Stimulated activated CD8-positive, alpha-beta memory T cell treated with anti-CD3 and anti-CD28 coated beads, Interleukin-2, amount 100 ng/mL, for 48 hours (primary cell): ENCODE measurements at places on chromosomes 2 and 18.

GRCh38 chr2:219959471-219959870 is 332.0 kb downstream of the SLC4A3 start:
- DNase-seq = no peak

DNA sequence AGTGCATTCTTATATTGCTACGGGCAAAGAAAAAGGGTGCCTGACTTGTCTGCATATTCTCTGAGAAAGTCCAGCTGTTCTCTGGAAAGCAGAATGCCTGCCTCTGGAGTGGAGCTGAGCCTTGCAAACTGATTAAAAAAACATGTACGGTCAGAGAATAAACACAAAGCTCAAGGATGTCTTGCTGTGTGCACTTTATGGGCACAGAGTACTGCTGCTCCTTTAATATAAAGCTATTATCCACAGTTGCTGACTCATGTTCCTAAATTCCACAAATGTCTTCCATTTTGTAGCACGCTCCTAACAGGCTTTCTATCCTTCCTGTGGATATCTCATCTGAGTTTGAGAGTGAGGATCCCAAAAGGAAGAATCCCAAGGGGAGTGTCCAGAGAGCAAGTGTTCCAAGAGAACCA is 229.0 kb downstream of the MREG start:
- DNase-seq = no peak

GRCh38 chr18:23595591-23595990 is 9.3 kb upstream of the NPC1 start:
- no peak for DNase-seq

DNA sequence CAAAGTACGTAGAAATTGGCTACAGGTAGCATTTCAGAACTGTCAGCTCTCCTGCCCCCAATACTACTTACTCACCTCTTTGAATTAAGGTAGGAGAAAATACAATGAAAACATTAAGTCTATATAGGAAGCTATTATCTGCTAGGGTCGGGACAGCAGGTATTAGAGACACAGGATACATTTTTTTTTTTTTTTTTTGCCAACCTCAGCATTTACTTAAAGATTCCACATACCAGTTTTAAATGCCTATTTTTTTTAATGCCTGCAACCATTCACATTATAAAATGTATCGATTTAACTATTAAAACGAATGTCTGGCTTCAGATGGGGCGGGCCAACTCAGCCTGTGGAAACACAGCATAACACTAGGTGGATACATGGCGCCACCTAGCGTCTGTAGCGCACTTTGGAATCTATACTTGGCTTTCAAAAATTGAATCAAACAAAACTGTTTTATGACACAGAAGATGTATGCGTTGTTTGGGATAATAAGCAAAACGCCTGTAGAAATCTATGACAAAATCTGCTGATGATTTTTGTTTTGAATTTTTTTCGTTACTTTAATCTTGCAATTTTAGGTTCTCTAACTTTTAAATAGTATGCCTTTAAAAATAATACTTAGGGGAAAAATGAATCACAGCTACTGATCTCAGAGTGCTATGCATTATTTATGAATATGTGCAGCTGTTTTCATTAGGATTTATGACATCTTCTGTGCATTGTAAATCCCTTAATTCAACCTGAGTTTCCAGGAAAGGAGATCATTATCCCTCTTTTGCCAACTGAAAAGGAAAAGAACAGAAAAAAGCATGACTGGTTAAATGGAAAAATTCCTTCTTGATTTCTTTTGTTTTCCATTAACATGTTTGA is 261.0 kb downstream of the NYAP2 start:
- peak; percentile 69 for DNase-seq

GRCh38 chr2:225104971-225105370 is 62.7 kb upstream of the DOCK10 start:
- DNase-seq = no peak

DNA sequence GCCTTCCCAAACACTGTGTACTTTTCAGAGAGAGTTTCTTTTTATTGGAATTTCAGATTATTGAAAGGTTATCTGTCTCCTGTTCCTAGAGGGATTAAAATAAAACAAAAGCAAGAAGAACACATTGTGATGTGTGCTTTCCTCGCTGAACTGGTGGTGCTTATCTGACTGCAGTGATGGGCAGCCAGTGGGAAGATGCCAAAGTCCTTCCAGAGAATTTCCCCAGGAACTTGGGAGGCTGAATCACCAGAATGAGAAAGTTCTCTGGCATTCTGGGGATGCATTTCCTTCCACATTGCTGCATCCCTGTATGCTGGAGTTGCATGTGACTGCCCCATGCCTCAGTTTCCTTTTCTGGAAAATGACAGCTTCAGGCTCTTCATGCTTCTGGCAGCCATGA is 53.9 kb upstream of the SEC11C start:
- no peak for DNase-seq

DNA sequence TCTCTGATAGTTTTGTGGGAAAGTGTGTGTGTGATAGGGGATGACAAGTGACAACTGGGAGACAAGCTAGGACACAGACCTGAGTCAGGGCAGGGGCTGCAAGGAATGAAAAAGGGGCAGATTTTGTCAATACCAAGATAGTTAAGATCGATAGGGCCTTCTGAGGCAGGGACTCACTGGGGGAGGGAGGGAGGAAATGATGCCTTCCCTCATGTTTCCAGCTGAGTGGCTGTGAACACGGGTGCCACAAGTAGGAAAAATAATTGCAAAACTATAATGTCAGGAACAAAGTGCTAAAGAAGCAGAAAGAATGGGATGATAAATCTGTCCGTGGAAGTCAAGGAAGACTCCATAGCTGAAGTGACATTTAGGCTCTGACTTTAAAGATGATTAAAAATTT is 24.2 kb downstream of the CDH2 start:
- DNase-seq = no peak

DNA sequence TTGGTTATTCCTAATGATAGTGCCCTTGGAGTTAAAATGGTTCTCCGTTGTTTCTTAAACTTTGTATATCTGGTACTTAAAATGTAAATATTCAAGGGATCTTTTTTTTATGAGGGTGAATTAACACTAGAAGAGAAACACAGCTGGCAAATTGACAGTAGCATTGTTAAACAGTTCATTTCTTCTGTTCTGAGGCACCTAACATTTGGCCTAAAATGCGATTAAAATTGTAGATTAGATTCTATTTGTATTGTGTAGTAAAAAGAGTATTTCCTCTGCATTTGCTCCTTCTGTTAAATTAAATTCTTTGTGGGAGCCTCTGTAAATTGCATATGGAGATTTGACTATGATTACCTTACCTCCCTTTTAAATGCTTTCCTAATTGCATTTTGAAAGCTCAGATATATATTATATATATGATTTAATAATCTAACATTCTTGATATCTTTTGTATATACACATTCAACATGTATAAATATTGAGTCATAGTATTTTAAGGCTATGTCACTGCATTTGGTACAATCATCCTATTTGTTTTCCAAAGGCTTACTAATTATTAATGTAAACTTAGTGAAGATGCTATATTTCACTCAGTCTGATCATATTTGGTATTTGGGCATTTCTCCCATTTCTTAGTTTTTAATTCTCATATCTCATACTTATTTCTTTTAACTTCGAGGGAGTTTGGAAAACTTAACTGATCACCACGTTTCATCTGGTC is 124.4 kb downstream of the AGPS start:
- no peak for DNase-seq

DNA sequence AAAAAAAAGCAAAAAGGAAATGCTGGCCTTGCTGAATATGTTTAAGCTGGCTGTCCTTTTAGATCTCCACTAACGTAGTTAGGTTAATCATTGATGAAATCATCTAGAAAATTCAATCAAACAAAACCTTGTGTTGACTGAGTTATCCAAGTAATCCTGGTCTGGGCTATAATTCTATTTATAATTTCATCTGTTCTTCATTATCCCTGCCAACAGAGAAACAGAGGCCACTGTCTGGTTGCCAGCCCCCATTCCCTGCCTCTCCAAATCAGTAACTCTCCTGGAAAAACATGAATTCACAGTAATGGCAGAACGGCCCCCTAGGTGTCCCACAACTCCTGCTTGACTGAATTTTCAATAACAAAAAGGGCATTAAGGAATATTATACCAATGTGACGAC is 24.6 kb downstream of the DOCK10 start:
- no peak for DNase-seq

DNA sequence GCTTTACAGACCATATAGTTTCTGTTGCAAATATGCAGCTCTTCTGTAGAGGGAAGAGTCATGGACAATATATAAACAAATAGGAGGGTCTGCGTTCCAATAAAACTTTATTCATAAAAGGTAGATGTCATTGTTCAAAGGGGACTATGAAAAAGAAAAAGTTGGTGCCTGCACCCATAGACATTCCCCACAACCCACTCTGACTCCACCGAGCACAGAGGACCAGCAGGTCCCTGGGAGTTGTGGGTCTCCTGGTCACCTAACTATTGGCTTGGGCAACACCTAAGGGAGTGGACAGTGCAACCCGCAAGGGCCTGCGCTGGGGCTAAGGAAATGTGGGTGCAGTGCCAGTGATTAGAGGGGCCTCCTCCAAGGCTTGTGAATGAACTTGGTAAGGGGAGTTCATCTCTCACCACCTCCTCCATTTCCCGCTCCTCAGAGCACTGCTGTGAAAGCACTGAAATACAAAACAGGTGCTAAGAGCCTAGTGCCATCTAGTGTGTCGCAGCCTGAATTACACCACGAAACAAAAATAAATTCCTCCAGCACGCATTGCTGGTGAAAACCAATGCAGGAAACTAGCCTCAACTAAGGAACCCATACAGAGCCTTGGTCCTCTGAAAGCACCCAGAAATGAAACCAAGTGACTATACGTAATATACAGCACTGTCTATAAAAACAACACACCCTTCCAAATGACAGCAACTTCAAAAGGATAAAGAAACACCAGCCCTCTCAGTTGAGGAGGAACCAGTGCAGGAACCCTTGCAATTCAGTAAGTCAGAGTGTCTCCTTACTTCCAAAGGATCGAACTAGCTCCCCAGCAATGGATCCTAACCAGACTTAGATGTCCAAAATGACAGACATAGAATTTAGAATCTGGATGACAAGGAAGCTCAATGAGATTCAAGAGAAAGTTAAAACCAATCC is 166.6 kb downstream of the RNF144A start:
- DNase-seq = no peak

GRCh38 chr2:195212586-195212985 is 444.4 kb upstream of the SLC39A10 start:
- no peak for DNase-seq

DNA sequence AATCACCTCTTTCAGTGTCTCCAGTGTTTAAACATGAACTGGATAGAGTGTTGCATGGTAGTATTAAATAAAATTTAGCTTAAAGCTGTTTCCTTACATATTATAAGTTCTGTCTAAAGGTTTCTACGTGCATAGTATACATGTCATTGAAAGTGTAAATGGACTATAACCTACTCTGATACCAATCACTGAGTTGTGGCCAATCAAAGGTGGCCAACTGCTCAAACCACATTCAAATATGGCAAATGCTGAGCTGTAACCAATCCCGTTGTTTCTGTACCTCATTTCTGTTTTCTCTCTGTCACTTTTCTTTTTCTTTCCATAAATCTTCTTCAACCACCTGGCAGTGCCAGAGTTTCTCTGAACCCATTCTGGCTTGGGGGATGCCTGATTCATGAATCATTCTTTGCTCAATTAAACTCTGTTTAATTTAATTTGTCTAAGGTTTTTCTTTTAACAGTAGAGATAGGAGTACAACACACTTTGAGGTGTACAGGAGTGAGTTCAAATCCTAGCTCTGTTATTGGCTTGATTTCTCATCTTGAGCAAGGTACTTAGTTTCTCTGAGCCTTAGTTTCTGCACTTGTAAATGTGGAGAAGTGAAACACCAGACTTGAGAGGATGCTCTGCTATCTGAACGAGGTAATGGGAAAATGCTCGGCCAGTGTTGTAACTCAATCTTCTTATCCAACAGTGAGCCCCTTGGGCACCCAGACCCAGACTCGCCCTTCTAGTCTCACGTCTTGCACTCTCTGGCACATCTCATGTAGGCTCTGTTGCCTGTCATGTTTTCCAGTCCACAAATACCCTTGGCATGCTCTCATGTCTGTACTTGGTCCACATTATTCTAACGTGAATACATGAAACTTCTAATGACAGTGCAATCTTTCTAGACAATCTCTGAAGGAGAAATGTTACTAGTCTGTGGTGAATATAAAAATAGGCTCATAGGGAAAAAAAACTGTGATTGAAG is 228.0 kb downstream of the PIK3C3 start:
- DNase-seq = no peak

- no peak for DNase-seq
These were observed 76.3 kb upstream of the FRZB start for GRCh38 chr2:182942756-182943155.

DNA sequence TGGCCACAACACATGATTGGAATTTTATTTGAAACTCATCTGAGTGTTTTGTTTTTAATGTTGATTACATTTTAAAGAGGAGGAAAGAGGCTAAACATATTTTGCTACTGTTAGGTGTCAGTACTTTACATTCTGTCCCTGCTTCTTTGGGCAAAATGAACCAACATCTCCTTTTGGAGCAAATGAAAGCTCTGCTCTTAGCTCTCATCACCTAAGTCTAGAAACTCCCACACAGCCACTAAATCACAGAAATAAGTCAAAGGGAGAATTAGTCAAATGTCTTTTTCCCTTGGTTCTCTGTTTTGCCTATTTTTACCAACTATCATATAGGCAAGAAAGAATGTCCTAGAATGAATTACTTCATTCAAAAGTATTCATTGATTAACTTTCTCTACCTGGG is 666.8 kb downstream of the RNF144A start:
- DNase-seq = no peak

GRCh38 chr2:230961091-230961491 is 34.8 kb upstream of the SPATA3 start:
- no peak for DNase-seq

GRCh38 chr2:65372619-65373018 is 59.8 kb downstream of the SPRED2 start:
- no peak for DNase-seq

DNA sequence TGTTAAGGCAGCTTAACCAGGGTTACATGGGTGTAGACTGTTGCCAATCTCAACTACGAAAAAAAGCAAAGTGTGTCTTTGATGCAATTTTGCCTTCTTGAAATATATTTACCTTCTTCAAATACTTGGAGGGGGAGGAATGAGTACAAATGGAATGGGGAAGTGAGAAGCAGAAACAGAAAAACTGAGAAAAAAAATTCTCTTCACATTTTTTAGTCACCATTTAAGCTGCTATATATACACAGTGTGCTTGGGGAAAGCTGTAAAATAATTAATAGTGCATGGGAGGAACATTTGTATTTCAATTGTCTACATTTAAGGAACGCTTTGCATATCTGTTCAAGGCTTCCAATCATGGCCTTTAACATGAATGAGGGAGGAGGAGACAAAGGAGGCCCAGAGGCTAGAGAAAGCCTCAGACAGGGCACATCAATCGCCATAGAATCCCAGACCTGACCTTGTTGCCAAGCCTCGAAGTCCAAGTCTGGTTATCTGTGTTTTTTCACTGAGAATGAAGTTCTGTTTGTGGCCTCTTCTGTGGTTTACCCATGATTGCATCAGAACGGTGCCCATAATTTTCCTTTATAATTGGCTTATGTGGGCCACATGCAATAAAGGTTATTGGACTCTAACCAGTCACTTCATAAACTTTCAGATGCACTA is 158.6 kb downstream of the PIK3C3 start:
- no peak for DNase-seq
